ENCODE measurements at places on chromosomes 7 and 10.

DNA sequence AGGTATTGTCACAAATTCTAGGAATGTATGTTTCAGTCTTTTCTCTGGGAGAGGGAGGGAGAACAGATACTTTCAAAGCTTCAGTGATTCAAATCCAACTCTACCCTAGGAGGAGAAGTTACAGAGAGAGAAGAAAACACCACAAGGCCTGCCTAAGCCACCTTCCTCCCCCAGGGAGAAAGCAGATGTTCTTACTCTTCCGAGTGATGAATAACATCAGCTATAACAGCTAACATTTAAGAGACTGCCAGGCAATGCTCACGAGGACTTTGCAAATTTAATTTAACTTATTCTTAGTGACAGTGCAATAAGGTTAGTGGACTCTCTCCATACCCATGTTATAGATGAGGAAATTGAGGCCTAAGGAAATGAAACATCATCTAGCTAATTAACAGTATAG, 36.8 kb downstream of the TAS2R41 start:
- no peak overlapping the region for H3K27ac ChIP-seq
- H3K4me3 ChIP-seq = no peak overlapping the region
- no peaks in the 10 kb centered on the region for H3K27me3 ChIP-seq
- DNase-seq = no peak

DNA sequence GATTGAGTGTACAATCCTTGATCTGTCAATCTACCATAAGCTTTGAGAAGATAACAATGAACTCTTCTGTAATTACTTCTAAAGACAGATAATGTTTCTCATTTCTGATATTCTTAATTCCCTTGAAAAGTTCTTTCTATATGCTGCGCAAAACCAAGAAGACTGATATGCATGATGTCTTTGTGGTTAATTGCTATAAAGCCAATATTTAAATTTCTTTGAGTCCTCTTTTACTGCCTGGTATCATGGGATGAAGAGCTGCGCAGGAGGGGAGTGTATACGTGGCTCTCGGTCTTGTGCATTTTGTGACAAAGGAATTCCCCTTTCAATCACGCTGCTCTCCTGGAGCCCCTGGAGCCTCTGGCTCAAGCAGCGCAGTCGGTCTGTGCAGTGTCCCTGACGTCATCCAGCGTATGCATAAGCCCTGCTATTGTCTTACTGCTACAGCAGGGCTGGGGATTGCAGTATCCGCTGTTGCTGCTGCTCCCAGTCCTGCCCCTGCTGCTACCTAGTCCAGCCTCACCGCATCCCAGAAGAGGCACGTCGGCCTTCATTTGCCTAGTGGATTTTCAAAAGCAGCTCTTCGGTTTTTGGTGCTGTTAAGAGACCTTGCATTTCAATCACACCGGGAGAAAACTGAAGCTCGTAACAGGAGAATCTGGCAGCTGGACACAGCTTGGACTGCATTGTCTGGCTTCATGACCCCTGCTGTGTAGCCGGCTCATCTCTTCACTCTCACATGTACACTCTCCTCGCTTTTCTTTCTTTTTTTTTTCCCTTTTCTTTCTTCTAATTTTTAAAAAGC, 66.7 kb downstream of the ST7 start:
- H3K27me3 ChIP-seq = no peaks in the 10 kb centered on the region
- H3K27ac ChIP-seq = peak overlapping the region; percentile 36
- peaks cover 62% of the 10 kb centered on the region for H3K4me1 ChIP-seq
- H3K36me3 ChIP-seq = no peaks in the 10 kb centered on the region

- H3K36me3 ChIP-seq = no peaks in the 10 kb centered on the region
- H3K27ac ChIP-seq = peak overlapping the region; percentile 59
- DNase-seq = no peak
- no peaks in the 10 kb centered on the region for H3K27me3 ChIP-seq
- peak overlapping the region; percentile 30 for H3K4me3 ChIP-seq
Observed at GRCh38 chr10:92142512-92142911, 148.4 kb downstream of the CPEB3 start.

- no peaks in the 10 kb centered on the region for H3K27me3 ChIP-seq
- no peak overlapping the region for H3K4me3 ChIP-seq
- no peak overlapping the region for H3K27ac ChIP-seq
- DNase-seq = no peak
- H3K36me3 ChIP-seq = no peaks in the 10 kb centered on the region
Observed at GRCh38 chr10:24299578-24300260, 90.8 kb downstream of the KIAA1217 start.

GRCh38 chr7:155962968-155963300, 150.7 kb upstream of the SHH start:
- H3K4me1 ChIP-seq = no peaks in the 10 kb centered on the region
- no peaks in the 10 kb centered on the region for H3K27me3 ChIP-seq
- no peak overlapping the region for H3K4me3 ChIP-seq

GRCh38 chr7:33981671-33982424, 76.5 kb downstream of the BMPER start:
- no peaks in the 10 kb centered on the region for H3K27me3 ChIP-seq
- no peak overlapping the region for H3K4me3 ChIP-seq
- H3K36me3 ChIP-seq = no peaks in the 10 kb centered on the region
- H3K4me1 ChIP-seq = no peaks in the 10 kb centered on the region

DNA sequence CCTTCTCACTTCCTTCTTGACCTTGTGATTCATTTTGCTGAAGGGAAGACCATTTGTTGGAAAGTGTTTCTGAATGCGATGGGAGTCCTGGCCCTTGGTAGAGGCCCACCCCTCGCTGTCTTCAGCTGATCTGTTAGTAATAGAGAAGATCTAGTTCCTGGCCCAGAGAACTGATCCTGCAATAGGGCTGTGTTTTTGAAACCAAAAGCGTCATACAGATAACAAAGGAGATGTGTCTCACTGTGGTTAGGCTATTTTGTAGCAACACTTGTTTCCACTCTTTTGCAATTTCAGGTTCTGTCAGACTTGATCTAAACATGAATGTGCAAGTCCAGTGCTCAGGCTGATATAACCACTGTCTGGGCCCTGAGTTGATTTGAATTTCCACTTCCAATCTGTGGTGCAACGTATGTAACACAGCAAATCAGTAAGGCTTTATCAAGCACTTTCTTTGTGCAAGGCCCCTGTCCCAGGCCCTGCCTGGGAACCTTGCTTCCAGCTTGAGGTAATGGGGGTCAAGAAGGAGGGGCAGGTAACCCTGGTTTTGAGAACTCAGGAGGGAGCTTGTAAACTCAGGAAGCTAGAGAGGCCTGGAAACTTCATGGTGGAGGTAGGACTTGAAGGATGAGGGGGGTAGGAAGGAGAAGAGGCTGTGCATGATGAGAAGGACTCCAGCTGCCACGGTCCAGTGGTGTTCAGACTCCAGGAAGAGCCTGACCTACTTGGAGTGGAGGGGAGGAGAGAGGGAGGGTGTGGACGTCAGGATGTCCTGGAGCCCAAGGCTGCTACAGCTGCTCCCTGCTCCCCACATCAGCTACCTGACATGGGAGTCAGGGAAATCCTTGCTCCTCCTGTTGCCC, 42.2 kb upstream of the SRGN start:
- H3K4me3 ChIP-seq = no peak overlapping the region
- no peak for DNase-seq
- no peaks in the 10 kb centered on the region for H3K36me3 ChIP-seq
- peak overlapping the region; percentile 36 for H3K27ac ChIP-seq

DNA sequence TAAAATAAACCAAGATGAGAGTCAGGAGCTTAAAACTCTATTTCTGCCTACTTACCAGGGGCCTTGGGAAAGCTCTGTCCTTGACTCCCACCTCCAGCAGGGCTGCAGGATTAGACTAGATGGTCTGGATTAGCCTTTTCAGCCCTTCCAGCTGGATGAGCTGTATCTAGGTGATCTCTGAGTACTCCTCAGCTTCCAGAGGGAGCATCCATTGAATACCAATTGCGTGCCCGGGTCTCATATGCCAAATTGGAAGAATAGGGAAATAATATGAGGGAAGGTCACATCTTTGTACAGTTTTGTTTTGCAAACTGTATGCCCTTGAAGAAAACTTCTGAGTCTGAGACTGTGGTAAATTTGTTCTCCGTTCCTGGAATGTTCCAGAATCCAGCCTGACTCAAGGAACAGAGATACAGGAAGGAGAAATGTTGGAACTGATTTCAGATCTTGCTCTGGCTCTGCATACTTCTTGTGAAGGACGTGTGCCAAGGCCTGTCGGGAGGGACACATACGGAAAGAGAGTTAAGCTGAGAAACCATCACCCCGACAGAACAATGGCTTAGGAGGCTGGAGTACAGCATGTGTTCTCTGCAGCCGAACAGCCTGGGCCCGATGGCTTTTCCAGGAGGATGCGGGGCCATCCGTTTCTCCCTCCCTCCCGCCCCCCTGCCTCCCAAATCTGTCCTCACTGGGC, 44.9 kb downstream of the MINDY4 start:
- peaks cover 49% of the 10 kb centered on the region for H3K4me1 ChIP-seq
- H3K36me3 ChIP-seq = no peaks in the 10 kb centered on the region
- H3K27ac ChIP-seq = peak overlapping the region; percentile 93
- DNase-seq = no peak
- no peaks in the 10 kb centered on the region for H3K27me3 ChIP-seq
- peak overlapping the region; percentile 6 for H3K4me3 ChIP-seq

DNA sequence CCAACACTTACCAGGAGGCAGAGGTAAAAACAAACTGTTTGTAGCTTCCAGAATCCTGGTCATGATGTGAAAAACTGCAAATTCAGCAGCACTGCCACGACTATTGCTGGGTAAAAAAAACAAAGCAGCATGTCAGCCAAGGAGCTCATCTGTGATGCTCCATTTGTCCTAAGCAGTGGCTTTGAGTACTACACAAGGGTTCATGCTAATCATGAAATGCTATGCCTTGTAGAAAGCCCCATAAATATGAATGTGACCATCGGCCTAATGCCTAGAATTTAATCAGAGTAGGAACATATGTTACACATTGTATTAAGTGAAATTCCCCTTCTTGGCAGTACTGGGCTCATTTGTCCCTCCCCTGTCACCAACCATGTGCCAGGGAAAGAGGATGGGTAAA, 95.4 kb downstream of the GSAP start:
- no peaks in the 10 kb centered on the region for H3K27me3 ChIP-seq
- no peak overlapping the region for H3K27ac ChIP-seq
- no peaks in the 10 kb centered on the region for H3K36me3 ChIP-seq
- H3K4me3 ChIP-seq = no peak overlapping the region
- H3K4me1 ChIP-seq = peaks cover 13% of the 10 kb centered on the region

- H3K27me3 ChIP-seq = no peaks in the 10 kb centered on the region
- peak overlapping the region; percentile 80 for H3K27ac ChIP-seq
- H3K4me1 ChIP-seq = peaks cover 48% of the 10 kb centered on the region
- no peaks in the 10 kb centered on the region for H3K36me3 ChIP-seq
- no peak for DNase-seq
Observed at GRCh38 chr7:44637788-44638594, 31.6 kb downstream of the OGDH start.

DNA sequence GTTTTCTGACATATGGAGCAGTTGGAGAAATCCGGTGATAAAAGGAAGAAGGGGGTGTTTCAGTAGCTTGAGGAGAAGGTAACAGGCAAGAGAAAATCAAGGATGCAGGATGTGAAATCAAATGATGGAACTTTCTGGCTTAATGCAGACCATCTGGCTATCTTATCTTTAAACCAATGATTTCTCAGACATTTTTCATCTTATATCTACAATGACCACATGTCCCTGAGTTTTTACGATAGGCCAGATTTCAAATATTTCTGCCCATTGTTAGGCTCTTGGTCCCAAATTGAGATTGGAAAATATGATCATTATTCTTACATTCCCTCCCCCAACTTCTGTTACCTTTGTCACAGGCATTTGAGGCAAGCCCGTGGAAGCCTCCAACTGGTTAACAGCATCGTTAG, 486.8 kb downstream of the SUGCT start:
- H3K36me3 ChIP-seq = no peaks in the 10 kb centered on the region
- DNase-seq = no peak

DNA sequence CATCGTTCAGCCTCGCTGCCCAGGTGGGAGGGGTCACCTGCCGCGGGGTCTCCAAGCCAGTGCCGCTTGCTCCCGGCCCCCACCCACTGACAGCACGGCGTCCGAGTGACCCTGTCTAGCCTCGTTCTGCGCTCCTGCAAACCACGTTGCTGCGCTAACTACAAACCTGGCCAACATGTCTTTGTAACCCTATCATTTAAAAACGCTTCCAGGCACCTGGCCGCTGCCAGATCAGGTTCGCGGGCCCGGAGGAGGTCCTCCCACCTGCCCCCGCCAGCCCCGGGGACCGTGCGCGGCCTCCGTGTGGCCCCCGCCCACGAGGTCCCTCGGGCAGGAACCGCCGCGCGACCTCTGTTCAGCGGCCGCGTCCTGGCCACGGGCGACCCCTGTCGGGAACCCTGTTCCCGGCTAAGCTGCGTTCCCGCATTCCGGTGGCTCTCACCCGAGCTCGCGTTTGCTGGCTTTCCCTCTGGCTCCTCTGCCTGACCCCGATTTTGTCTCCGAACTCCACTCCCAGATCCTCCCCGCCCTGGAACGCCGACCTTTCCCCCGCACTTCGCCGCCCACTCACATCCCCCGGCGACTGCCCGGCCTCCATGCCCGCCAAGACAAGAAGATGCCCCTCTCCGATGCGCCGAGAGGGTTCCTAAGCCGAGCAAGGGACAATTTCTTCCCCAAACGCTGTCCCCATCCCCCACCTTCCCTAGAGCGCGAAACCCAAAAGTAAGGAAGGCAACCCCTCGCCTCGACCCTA, 2.4 kb downstream of the SFMBT2 start:
- H3K4me3 ChIP-seq = peak overlapping the region; percentile 85
- H3K27ac ChIP-seq = no peak overlapping the region
- no peaks in the 10 kb centered on the region for H3K36me3 ChIP-seq
- DNase-seq = no peak
- no peaks in the 10 kb centered on the region for H3K27me3 ChIP-seq
- no peaks in the 10 kb centered on the region for H3K4me1 ChIP-seq

DNA sequence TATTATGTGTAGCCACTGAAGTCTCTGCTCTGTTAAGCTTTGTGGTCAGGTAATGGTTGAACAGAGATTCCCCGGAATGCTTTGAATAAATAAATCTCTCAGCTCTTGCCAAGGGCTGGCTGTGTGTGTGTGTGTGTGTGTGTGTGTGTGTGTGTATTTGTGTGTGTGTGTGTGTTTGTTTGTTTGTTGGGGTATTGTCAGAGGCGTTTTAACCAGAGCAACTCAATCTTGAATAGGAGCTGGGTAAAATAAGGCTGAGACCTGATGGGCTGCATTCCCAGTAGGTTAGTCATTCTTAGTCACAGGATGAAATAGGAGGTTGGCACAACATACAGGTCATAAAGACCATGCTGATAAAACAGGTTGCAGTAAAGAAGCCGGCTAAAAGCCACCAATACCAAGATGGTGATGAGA, 256.2 kb upstream of the CACNA2D1 start:
- H3K27ac ChIP-seq = no peak overlapping the region
- no peaks in the 10 kb centered on the region for H3K27me3 ChIP-seq
- H3K4me3 ChIP-seq = no peak overlapping the region

GRCh38 chr7:110938165-110938564, 152.8 kb upstream of the LRRN3 start:
- no peak overlapping the region for H3K4me3 ChIP-seq
- H3K27me3 ChIP-seq = no peaks in the 10 kb centered on the region
- DNase-seq = no peak
- no peaks in the 10 kb centered on the region for H3K4me1 ChIP-seq

- H3K36me3 ChIP-seq = no peaks in the 10 kb centered on the region
- H3K4me3 ChIP-seq = no peak overlapping the region
- H3K4me1 ChIP-seq = peaks cover 34% of the 10 kb centered on the region
- no peaks in the 10 kb centered on the region for H3K27me3 ChIP-seq
Observed at GRCh38 chr10:96998329-96998888, 166.3 kb downstream of the LCOR start.
